ENCODE measurements at places on chromosomes 2 and 18.

DNA sequence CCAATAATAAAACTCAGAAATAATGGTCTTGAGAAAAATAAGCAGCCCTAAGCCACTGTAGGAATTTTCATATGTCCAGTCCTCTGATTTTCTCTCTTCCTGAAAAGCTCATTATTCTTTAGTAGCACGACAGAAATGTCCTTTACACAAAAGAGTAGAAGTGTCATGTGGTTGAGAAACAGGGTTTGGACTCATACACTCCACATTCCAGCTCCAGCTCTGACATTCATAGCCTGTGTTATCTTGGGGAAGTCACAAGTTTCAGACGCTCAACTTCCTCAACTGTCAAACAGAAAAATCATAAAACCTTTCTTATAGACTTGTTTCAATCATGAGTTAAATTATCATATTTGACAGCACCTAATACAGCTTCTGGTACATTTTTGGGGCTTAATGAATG, 511.5 kb downstream of the TNS1 start:
- no peak for DNase-seq

GRCh38 chr18:49021076-49021432, 70.3 kb upstream of the SMAD7 start:
- no peak for DNase-seq

- DNase-seq = no peak
Observed at GRCh38 chr2:79789811-79790210, 277.0 kb downstream of the CTNNA2 start.

DNA sequence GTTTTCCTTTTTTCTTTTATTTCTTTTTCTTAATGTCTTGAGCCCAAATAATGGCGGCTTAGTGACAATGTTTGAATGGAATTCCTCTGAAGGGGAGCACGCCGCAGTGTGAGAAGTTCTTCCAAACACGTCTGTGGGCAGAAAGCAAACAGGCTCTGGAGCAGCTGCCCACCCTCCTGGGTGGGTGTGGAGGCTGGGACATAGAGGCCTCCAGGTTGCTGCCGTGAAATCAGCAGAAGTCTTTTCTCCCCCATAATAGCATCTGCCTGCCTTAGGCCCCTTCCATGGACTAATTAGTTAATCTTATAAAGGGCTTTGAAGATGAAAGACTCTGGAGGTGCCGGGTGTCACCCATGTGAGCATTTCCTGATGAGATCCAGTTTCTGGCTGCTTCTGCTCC, 213.9 kb downstream of the SH3RF3 start:
- DNase-seq = no peak

Data from activated naive CD4-positive, alpha-beta T cell (primary cell).